ELR (cell line): ENCODE measurements at places on chromosomes 5 and 9.

DNA sequence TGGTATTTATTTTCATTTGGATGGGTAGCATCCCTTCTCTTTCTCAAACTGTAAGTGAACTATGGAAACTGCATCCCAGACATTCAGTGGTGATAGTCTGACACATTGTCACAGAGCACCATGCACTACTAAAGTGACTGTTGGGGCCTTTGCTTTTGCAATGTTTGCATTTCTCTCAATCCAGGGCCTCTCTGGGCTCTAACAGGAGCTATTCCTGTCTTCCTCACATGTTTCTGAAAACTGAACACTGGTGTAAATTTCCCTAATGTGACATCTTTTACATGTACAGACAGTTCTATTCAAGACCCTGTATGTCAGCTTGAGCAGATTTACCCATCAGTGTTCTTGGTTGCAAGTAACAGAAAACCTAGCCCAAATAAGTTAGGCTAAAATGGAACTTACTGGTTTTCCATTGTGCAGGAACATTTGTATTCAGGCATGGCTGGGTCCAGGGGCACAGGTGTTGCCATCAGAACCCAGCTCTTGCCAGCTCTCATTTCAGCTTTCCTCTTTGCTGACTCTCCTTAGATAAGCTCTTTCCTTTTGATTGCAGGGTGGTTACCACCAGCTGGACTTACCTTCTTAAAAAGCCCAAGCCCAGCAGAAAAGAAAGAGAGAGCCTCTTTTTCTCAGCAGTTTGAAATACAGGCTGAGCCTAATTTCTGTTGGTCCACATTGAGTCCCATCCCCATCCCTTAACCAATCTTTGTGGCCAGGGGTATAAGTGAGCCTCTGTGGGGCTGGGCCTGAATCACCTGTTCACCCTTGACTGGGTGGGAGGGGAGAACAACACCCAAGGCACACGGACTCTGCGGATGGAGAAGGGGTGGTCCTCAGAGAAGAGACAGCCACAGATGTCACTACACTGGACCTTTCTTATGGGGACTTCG, 234.3 kb downstream of the NR3C1 start:
- no peak for DNase-seq

- no peak for DNase-seq
Observed at GRCh38 chr5:113058706-113059226, 82.2 kb downstream of the DCP2 start.

DNA sequence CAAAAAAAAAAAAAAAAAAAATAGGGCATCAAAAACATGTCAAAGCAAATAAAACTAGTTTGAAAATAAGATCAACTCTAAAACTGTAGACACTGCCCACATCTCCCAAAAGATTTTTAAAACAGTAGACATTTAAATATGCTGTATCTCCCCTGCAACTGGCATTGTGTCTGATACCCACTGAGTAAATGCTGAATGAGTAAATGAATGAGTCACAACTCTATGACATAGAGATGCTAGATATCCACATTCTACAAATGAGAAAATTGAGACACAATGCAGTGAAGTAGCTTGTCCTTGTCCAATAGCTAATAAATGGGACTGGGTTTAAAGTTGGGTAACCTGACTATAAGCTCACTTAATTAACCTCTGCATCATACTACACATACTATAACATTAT, 14.1 kb upstream of the MAP1B start:
- DNase-seq = peak; percentile 74

DNA sequence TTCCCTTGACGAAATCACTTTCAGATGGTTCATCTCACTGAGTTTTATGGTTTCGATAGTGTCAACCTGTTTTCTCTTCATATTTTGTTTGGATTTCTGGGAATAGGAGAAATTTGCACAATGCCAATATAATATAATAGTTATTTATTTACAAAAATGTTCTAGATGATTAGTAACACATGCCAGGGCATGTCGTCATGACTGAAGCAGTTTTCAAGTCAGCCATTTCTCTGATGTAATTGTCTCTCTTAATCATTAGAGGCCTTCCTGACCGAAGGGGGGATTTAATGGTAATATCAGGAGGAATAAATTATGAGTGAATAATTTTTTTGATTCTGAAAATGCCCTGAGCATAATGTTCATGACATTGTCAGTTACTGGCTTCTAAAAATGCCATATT, 246.5 kb upstream of the ATP10B start:
- no peak for DNase-seq

DNA sequence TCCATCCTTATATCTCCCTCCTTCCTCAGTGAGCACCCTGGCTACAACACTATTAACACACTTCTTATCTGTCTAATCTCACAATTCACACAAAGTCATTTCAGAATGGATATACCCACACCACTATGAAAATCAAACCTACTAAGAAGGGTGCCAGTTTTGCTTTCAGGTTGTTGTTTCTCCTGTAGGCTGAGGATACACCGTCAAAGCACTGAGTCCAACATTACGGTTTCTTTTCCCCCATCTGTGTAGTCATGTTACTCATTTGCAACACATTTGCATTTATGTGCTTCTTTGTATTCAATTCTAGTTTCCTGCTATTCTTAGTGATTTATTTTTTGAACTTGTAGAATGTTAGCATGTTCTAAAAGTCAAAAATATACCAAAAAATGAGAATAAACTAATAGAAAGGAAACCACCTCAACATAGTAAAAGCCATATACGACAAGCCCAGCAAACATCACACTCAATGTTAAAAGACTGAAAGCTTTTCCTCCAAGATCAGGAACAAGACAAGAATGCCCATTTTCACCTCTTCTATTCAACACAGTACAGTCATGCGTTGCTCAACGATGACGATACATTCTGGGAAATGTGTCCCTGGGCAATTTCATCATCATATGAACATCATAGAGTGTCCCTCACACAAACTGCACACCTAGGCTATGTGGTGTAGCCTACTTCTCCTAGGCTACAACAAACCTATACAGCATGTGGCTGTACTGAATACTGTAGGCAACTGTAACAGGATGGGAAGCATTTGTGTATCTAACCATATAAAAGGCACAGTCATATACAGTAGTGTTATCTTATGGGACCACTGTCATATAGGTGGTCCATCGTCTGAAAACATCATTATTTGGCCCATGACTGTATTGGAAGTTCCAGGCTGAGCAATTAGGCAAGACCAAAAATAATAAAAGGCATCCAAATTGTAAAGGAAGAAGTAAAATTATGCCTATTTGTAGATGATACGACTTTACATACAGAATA, 6.3 kb downstream of the ROR2 start:
- no peak for DNase-seq

DNA sequence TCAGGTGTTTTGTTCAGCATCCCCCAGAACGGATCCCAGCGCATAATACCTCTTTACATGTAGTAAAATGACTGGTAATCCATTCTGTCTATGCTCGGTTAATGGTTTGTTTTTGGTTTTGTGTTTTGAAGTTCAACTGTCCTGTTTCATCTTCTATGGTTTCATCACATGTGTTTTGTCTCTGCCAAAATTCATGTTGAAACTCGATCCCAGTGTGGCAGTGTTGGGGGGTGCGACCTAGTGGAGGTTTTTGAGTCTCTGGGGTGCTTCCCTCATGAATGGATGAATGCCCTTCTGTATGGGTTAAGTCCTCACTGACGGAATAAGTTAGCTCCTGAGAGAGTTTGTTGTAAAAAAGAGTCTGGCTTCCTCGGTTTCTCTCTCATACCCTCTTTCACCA, 317.4 kb downstream of the KDM4C start:
- DNase-seq = no peak

GRCh38 chr5:119301210-119301609, 54.6 kb upstream of the TNFAIP8 start:
- no peak for DNase-seq

- no peak for DNase-seq
Observed at GRCh38 chr9:22232971-22233370, 213.7 kb upstream of the DMRTA1 start.

GRCh38 chr9:88923092-88923491, 68.2 kb upstream of the S1PR3 start:
- no peak for DNase-seq

DNA sequence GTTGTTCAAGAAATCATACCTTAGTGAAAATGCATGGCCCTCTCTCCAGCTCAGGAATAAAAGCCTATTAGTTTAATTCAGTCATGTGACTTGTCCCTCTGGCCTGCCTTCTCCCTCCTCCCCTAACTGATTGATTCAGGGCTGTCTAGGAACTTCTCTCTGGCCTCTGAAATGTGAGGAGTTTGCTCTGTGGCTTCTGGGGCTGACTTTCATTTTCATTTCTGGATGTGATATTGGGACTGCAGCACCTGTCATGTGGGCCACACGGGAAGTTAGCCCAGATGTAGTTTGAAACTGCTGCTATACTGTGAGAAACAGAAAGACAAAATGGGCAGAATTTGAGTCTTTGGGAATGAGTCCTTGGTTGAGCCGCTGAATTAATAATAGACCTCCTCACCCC, 44.8 kb downstream of the PARP8 start:
- peak; percentile 4 for DNase-seq

- DNase-seq = peak; percentile 79
Observed at GRCh38 chr5:147303976-147304375, 69.2 kb downstream of the STK32A start.

DNA sequence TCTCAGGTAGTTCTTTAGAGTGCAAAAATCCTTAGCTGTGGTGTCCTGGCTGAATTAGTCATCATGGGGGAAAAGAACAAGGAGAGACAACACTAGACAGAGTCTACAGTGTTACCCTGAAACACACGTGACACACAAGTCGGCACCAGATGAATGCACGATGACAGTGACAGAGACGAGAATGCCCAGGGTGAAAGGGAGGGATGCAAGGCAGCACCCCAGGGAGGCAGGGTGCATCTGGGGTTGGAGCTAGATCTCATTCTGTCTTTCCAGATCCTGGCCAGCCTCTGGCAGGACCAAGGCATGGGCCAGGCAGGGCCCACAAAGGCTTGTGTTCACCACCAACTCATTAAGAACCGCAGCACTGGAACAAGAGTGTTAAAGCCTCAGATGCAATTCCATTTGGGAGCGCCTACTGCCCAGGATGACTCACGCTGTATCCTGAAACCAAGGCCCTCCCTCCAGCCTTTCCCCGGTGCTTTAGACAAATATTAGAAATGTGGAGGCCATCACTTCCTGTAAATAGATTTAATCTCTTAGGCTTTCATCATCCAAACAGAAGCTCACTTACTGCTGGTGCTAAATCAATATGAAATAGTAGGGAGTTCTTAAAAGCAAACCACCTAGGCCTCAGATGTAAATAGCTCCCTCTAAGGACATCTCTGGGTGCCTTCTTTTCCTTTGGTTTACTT, 56.1 kb downstream of the IRX2 start:
- DNase-seq = no peak

- DNase-seq = no peak
Observed at GRCh38 chr5:164941132-164941531, 1435.7 kb downstream of the MAT2B start.

DNA sequence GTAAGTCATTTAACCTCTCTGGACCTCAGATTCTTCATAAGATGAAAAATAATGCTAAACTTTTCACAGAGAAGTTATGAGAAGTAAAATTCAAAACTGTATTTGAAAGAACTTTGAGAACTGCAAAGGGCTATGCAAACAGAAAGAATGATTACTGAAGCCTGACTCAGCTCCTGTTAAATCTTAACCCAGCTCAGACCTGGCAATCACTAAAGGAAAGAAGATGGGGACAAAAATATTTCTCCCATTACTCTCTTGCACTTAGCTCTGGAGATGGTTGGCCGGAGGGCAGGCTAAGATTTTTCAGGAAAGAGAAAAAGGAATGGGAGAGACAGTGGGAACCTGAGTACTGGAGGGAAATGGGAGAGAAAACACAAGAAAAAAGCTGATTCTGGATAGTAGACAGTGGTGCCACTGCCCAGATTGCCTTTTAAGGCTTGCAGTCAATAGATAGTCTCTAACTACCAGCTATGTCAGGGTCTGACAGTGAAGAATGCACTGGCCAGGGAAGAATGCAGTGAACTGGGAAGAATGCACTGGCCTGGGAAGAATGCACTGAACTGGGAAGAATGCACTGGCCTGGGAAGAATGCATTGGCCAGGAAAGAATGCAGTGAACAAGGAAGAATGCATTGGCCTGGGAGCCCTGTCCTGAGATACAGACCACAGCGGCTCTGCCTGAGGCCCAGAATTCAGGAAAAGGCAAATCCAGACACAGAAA, 25.2 kb upstream of the CEMIP2 start:
- DNase-seq = peak; percentile 27

DNA sequence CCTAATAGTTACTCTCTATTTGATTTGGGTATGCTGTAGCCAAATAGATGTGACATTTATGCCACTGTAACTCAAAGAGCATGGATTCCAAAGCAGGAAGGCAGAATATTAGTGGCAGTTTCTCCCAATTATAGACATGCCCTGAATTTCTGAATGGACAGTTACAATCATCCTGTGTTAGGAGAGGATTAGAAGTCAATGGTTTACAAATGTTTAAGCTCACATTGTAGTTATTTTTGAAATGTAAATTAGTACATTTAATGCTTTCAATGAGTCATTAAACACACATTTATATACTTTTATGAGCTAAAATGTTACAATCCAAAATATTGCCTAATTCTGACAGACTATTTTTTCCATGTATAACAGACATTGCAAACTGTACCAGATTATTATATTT, 62.3 kb upstream of the CDH18 start:
- no peak for DNase-seq

DNA sequence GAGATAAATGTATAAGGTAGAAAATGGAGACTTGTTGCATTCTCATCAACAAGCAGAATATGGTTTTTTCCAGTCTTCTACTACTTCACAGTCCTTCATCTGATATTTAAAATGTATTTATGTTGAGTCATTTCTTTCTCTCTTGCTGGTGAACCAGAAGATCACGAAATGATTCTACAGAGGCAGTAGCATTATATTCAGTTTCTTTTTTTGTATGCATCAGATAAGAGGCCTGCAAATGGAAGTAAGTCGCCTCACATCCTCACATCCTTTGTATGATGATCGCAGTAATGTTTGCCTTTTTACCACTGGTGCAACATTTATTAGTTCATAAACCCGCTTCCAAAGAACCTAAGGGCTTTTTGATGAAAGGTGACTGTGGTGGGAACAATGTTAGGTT, 22.1 kb upstream of the IL13 start:
- DNase-seq = no peak
